KBM-7 (cell line): ENCODE measurements at places on chromosomes 4 and X.

- no peak for DNase-seq
Observed at GRCh38 chr4:17846266-17846665, 35.5 kb downstream of the NCAPG start.

DNA sequence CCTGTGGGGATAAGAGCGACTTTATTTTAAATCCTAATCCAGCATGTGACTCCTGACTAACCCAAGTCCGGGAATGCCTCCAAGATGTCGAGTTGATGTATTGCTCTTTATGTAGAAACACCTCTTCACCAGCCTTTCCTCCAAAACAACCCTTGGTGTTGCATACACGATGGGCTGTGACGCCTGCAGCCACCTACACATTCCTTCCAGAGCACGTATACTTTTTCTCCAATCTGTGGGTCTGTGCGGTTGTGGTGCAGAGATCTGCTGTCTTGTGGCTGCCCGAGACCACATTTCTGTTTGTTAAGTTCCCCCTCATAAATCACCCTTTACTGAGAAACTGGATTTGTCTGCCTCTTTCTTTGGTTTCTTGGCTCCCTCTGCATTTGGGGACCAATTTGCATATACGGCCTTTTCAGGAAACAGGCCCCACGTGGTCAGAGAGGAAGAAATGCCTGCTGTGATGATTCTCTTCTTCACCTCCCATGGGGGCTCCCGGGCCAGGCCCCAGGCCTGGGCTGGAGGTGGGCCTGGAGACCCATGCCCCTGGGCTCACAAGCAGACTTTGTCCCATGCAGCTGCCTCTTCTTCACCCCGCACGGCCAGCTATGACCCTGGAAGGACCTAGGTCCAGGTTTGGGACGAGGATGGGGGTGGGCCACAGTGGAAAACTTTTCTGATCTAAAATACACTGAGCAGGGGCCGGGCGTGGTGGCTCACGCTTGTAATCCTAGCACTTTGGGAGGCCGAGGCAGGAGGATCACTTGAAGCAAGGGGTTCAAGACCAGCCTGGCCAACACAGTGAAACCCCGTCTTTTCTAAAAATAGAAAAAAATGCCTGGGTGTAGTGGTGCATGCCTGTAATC, 21.4 kb upstream of the AFAP1 start:
- peak; percentile 47 for DNase-seq

- no peak for DNase-seq
Observed at GRCh38 chr4:179671609-179672008, 2229.4 kb upstream of the AGA start.

DNA sequence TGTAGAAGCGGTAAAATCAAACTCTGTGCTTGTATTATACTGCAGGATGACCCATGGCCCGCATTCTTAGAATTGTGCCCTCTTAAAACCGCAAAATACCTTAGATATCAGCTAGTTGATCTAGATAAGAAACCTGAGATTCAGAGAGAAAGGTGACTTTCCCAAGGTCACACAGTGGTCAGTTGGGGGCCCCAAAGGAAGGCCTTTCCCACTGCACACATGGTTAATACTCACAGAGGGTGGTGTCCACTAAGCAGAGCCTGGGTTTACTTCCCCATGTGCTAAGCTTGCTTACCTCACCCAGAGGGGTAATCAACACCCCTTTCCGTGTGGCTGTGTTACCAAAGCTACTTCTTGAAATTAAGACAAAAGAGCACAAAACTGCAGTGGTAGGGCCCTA, 66.3 kb downstream of the RBM47 start:
- no peak for DNase-seq

DNA sequence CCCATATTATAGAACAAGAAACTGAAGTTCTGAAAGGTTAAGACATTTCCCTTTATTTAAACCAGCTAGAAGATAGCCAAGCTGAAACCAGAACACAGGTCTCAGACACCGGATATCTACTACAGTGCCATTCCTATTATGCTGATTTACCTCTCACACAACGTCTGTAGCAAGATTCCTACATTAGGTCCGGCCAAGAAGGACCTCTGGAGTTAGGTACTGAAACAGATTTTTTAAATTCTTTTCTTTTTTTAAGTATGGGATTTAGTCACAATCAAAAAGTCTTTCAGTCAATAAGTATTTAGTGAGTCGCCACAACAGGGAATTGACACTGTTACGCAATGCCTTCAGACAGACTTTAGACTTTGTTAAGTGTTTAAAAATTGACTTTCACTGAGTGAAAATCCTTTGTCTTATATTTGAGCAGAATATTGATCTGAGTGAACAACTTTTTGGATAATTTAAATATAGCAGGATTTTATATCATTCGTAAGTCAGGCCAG, 26.5 kb upstream of the SPANXN4 start:
- no peak for DNase-seq

DNA sequence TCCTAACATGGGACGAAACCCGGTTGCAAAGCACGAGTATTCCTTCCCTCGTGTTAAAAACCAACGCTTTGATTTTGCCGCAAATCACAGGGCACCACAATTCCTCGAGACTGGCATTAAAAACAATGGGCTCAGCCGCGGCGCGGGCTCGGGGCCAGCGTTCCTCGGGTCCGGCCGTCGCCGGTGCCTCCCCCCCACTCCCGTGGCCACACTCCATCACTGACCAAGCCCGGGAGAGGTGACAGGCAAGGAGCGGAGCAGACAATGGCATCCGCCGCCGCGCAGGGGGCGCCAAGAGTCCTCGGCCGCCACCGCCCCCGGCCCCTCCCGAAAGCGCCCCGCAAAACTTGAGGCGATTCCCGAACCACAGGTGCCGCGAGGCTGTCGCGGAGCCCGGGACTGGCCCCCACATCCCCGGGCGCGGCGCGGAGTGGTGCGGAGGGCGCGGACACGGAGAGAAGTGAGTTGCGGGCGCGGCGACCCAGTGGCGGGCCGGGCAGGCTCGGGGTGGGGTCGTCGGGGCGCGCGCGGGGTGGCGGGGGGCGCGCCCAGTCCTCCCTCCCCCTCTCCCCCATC, 445 bp downstream of the AP1S2 start:
- DNase-seq: peak; percentile 51

DNA sequence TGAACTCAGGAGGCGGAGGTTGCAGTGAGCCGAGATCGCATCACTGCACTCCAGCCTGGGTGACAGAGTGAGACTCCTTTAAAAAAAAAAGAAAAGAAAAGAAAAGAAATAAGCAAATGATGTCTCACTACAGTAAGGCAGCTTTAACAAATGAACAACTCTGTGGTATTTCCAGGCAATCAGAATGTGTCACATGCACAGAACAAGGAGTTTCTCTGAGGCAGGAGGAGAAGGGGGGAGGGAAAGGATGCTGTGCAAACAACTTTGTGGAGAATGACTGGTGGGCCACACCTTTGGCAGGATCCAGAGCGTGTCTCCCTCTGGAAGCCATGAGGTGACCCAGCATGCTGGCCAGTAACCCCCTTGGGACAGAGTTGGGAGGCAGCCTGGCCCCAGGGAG, 57.6 kb downstream of the RAI2 start:
- no peak for DNase-seq
